ENCODE measurements at places on chromosomes 6 and 20.

- no peak for DNase-seq
Measured at GRCh38 chr6:144411531-144412165, 126.5 kb downstream of the UTRN start.

- no peak for DNase-seq
Measured at GRCh38 chr6:25447570-25447929, 168.4 kb downstream of the CARMIL1 start.

DNA sequence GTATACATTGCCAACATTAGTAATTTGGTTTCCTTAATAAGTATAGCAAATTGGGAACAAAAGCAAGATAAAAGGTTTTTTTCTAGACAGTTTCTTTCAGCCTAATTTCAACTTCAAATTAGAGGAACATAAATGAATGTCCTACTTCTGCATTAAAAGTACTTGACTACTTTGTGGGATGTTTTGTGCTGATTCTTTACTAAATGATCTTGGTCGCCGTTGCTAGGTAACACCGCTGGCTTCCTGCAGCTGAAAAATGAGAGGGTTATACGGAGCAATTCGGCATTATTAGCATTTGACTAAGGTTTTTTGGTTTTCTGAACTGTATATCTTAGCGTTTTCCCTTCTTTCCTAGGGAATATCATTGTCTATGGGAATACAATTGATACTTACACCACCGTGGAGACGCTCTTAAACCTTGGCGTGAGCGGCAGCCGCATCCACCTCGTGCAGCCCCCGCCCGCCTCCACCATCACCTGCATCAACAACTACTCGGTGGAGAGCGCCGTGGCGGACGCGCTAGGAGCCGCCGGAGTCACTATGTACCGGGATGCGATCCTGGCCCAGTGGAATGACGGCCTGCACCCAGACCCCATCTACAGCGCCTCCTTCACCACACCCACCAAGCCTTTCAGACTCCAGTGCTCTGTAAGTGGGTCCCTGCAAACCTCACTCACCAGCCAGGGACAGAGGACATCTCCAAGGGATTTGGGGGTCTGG lies 90.9 kb upstream of the INSM1 start:
- no peak for DNase-seq

- DNase-seq = no peak
Measured at GRCh38 chr6:36546308-36546919, 865 bp downstream of the STK38 start.

DNA sequence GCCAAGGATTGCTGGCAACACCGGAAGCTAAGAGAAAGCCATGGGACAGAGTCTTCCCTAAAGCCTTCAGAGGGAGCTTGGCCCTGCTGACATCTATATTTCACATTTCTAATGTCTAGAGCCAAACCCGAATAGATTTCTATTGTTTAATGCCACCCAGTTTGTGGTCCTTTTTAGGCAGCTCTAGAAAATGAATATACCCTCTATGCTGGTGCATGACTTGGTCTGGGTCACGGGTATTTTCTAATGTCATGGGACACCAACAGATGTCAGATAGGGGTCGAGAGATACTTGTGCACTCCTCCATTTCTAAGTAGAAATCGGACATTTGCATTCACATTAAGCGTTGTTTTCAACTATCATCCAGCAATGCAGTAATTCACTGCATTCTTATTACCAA lies 37.0 kb upstream of the SOX4 start:
- DNase-seq = no peak
